ENCODE measurements at places on chromosomes 3 and 15.
A peak's percentile ranks its signal among the peaks of the same experiment; 100 is the strongest.

DNA sequence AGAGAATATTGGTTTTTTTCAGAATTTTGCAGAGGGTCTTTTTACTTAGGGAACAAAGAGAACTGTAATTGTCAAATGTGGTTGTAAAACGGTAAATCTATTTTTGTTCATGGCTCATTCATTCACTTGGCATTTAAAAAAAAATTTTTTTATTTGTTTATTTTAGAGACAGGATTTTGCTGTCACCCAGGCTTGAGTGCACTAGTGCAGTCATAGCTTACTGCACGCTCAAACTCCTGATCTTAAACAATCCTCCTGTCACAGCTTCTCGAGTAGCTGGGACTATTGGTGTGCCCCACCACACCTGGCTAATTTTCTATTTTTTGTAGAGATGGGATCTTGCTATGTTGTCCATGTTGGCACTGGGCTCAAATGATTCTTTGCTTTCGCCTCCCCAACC, 301.8 kb downstream of the LPP start:
- no peak for ATAC-seq

DNA sequence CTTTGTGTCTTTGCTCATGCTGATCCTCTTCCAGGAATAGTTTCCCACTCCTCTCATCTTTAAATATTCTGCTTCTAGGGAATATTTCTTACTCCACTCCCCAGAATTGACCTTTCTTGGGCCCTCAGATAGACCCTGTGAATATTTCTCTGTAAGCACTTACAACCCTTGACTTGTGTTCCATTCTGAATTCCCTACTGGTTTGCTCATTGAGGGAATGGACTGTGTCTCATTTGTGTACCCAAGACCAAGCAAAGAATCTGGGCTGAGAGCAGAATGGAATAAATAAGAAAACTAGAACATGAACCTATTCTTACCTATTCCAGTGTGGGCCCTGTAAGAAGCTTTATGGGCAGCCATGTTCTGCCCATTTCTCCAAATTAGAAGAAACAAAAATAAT, 72.7 kb upstream of the TSPAN3 start:
- ATAC-seq, result no peak

GRCh38 chr15:22911306-22911705, 68.9 kb downstream of the CYFIP1 start:
- no peak for ATAC-seq

DNA sequence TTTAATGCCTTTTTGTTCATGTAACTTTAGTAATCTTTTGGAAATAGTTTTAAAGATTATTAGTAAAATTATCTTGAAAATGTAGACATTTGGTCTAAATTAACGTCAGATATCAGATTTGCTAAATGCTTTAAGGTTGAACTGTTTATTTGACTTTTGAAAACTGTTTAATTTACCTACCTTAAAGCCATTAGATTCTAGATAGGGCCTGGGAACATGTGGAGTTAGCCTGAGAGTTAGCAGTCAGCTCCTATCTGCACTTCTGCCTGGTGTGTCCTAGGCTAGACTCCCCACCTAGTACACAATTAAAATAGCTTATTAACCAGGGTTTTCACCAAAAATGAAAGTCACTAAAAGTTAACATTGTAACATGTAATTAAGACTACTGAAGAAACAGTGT, 53.7 kb upstream of the CFAP20DC start:
- ATAC-seq, result no peak

DNA sequence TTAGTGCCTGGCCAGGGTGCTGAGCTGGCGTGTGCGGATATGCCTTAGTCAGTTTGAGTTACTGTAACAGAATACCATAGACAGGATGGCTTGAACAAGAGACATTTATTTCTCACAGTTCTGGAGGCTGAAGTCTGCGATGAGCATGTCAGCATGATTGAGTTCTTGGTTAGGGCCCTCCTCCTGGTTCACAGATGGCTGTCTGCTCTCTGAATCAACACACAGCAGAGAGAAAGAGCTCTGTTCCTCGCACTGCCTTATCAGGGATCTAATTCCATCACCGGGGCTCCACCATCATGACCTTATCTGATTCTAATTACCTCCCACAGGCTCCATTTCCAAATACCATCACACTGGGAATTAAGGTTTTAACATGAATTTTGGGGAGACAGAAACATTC, 386.6 kb upstream of the DPH6 start:
- no peak for ATAC-seq

DNA sequence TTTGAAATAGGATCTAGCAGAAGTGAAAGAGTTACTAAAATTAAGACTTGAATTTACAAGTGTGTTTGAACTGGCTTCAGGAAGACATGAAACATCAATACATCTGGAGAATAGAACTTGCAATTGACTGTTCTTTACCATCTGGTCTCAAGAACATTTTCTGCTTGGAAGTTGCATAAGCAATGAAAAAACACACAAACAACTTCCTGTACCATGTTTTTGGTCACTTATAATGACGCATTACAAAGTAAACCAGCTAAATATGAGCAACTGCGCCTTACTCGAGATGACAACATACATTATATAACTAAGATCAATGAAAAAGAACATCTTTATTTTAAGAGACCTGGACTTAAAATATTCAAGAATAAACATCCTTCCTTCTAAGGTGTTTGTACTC, 112.5 kb downstream of the TIGIT start:
- no peak for ATAC-seq

DNA sequence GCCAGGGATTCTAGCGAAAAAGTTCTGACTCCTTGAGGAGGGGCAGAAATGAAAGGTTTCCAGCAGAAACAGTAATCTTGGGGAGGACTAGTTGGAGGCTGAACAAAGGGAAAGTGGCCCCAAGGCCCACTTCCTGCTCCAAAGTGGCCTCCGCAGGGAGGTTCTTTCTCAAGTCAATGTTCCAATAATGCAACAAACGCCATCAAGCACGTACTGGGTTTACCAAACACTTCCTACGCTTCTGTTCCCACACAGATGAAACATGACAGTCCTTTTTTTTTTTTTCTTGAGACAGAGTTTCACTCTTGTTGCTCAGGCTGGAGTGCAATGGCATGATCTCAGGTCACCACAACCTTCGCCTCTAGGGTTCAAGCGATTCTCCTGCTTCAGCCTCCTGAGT, 9.6 kb upstream of the RCCD1 start:
- no peak for ATAC-seq

- ATAC-seq, result no peak
Observed at GRCh38 chr15:78906316-78906620, 33.6 kb downstream of the MORF4L1 start.

DNA sequence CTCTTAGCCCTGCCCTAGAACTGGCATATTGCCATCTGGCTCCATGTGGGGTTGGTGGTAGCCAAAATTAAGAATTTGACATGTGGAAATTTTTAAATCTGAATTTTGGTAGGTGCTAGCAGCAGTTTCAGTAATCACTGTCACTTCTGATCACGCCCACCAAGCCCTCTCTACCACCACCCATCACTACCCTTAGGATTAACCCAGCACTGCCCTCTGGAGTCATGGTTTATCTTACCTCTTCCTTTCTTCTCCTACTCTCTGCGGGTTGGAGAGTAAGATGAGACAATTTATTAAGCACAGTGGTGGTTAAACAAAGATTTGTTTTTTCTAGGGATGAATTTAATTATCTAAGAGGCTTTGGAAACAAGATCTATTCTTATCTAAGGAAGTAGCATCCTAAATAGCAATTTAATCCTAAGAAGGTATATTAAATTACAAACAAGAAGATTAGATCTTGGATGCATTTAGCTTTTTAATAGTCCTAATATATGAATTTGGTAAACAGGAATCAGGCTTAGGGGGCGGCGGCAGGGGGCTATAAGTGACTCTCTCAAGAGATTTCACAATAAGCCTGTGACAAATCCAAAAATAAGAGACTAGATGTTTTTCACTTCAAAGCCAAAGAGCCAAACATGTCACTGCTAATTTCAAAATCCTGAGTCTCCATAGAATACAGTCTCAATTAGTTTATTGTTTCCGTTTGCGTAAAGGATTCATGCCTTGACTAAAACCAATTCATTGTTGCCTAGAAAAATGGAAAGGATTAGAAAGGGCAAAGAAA, 498.4 kb upstream of the UBE2E2 start:
- ATAC-seq, result peak; percentile 47

- ATAC-seq, result peak; percentile 34
Observed at GRCh38 chr3:12462159-12462947, 21.9 kb upstream of the TSEN2 start.

DNA sequence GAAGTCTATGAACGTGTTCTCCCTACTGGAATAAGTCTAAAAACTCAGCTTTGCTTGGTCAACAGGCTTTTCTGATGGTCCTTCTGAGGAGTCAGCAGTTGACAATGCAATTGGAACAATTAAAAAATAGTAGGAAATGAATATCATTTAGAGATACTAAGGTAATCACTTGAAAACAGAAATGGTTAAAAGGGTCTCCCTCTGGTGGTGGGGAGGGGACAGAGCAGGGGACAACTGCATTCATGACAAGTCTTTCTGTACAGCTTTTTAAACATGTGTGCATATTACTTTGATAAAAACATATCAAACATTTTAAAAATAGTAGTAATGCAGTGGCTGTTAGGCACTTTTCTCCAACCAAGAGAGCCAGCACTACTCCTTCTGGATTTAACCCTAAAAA, 119.9 kb upstream of the FHIT start:
- ATAC-seq, result no peak

DNA sequence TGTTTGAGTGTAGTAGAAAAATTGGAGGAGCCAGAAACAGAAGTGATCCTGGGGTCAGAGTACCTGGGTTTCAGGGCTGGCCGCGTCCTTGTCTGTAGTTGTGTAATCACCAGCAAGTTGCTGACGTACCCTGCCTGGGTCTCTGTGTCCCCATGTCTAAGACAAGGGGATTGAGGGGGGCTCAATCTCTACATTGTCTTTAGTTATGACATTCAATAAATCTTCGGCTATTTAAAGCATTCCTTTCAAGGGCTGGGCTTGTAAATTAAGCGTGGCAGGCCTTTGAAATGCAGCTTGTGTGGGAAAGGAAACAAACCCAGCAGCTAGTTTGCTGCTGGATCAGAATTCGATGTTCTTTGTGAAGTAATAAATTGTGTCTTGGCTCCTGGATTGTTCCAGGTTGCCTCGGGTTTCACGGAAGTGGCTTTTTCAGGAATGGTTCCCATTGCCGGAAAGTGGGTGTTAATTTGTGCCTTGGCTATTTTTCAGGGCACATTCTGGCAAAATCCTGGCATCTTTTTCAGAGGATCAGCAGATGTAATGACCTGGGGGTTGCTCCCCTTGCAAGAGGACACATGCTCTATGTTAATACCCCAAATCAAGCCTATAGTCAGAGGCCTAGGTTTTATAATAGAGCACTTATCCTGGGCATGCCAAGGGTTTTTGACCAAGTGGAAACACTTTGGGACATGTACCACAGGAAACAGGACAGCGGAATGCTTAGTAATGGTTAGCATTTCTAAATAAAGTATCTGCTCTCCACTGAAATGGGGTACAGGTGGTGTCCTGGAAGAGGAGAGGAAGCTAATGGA, 294.8 kb upstream of the NR2E3 start:
- ATAC-seq, result no peak

GRCh38 chr3:141348837-141349236, 19.5 kb upstream of the ZBTB38 start:
- ATAC-seq, result no peak

DNA sequence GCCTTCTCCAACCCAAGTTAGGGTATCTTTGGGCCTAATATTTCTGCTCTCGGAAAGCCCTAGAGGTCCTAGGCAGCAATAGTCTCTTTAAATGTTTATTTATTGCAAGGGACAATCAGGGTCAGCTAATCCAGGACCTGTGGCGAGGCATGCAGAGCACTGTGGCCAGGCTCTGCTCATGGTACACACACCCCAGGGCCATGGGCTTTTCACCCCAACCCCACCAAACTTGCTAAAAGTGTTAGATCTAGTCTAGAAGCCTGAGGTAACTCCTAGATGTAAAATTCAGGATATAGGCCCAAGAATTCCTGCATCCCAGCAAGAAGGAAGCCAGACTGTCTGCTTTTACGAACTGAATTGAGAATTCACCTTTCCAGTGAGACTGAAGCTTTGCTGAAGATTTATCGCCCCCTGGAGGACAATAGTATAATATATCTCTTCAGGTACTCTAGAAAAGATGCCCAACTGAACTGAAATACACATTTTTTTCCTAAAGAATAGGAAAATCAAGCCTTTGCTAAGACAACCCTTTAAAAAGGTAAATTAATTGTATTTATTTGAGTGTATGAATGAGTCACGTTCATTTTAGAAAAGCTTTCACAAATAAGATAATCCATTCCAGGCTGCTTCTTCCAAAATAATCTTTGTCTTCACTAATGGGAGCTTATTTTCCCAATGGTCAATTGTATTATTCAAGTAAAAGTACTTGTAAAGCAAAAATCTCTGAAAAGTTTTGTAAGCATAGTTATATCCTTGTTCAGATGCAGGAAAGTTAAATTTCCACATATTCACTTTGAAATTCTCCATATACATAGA, 89.8 kb downstream of the LRRC3B start:
- no peak for ATAC-seq

- peak; percentile 52 for ATAC-seq
Observed at GRCh38 chr3:72255791-72256559, 471.0 kb upstream of the PROK2 start.

GRCh38 chr3:42080453-42080872, 10.7 kb upstream of the TRAK1 start:
- ATAC-seq, result peak; percentile 90

- no peak for ATAC-seq
Observed at GRCh38 chr3:127172781-127173515, 20.0 kb upstream of the PRR23E start.

GRCh38 chr3:58150810-58151199, 60.0 kb downstream of the DNASE1L3 start:
- no peak for ATAC-seq

GRCh38 chr3:20264900-20265567, 79.0 kb upstream of the SGO1 start:
- no peak for ATAC-seq

GRCh38 chr3:125318167-125318865, 56.8 kb downstream of the ZNF148 start:
- ATAC-seq, result no peak

DNA sequence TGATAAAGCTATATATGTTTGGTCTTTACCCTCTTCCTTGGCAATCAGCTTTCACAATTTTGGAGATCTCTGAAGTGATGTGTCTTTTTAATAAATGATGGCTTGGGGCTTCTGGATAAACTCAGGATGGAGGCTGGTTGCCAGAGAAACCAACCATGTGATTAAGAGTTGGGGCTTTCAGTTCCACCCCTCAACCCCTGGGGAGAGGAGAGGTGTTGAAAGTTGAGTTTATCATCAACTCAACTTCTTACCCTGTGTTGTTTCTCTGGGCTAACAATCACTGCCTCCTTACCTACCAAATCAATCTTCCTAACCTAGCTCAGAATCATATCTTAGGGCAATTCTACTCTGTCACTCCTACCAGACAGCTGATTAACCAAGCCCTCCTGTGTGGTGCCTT, 735.8 kb downstream of the ZPLD1 start:
- no peak for ATAC-seq

DNA sequence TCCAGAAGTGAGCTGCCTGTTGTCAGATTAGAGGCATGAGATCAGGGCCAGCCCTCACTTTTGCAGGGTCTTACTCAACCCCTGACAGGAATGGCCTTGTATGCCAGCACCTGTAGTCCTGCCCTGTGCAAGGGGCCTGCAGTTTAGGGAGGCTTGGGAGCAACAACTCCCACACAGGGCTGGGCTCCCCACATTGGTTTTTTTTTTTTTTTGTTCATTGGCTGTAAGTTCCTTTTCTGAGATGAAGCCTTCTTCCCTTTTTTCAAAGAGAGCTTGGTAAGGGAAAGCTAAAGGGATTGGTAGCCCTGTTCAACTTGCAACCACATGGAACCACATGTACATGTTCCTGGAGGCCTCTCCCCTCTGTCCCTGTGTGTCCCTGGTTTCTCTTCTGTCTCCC, 46.4 kb downstream of the TNFAIP8L3 start:
- ATAC-seq, result no peak

- no peak for ATAC-seq
Observed at GRCh38 chr3:69691860-69692259, 47.4 kb upstream of the MITF start.

- no peak for ATAC-seq
Observed at GRCh38 chr15:36757189-36757814, 177.9 kb downstream of the CDIN1 start.

All from stimulated activated memory B cell treated with anti-CD40 and anti-IgM and Interleukin-4, amounts not matched to agents 10 μg/mL and 1 μg/mL and 100 μg/mL, for 72 hours (primary cell).